Activated CD4-positive, alpha-beta T cell treated with anti-CD3 and anti-CD28 coated beads, Interleukin-2, amount 10 ng/mL, durations not matched to agents 7 days and 5 days (primary cell): ENCODE measurements at places on chromosomes 2 and 18. TPM values are rescaled to one million over a fixed set of nuclear protein-coding genes. Genes with fewer than 3 reads are reported as not detected.
A peak's percentile ranks its signal among the peaks of the same experiment; 100 is the strongest.

- no peak overlapping the region for H3K27ac ChIP-seq
- H3K4me1 ChIP-seq: no peaks in the 10 kb centered on the region
- no peaks in the 10 kb centered on the region for H3K27me3 ChIP-seq
Observed at GRCh38 chr2:194591192-194591591, 1065.8 kb upstream of the SLC39A10 start.

DNA sequence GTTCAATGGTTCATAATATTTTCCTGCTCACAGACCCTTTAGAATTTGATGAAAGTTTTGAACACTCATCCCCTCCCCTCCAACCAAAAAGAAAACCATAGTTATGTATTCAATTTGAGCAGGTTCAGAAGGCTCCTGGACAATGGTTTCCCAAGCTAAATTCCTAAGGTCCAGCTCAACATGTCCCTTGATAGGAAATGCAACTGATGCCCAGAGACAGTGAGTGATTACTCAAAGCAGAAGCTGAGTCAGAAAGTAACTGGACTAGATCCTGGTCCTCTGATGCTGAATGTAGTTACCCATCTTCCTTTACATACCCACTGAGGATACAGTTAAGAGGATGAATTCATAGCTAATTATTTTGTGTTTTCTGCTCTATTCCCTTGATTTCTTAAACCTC, 218.9 kb upstream of the NCKAP5 start:
- no peaks in the 10 kb centered on the region for H3K4me1 ChIP-seq
- no peak for DNase-seq
- no peaks in the 10 kb centered on the region for H3K36me3 ChIP-seq
- no peak overlapping the region for H3K27ac ChIP-seq
- H3K27me3 ChIP-seq: no peaks in the 10 kb centered on the region

DNA sequence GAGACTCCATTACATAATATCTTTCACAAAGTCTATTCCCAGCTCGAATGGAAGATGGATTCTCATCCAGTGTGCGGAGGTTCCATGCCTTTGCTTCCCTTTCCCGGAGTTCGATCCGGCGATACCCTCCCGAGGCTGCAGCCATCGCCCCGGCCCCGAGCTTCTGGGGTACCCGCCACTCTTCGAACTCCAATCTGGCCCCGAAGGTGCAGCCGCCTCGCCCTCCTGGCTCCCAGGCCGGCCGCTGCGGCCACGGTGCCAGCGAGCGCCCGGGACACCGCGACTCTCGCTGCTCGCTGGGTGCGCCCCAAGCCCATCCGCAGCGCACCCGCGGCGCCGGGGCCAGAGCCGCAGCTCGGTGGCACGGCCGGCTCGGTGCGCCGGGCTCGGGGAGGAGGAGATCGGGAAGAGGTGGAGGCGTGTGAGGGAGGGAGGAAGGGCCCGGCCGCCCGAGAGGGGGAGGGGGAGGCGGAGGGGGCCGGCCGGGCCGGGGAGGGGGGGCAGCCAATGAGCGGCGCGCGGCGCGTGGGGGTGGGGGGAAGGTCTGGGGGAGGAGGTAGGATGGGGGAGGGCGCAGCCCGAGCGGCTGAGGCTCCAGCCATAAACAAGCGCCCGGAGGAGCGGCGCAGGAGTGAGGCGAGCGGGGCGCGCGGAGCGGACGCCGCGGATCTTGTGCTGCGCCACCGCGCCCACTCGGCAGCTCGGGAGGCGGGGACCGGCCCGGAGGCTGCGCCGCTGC, at the start of gene CRIM1:
TSS of gene CRIM1 (plus strand) at position 628 of the 739 bp plus-strand sequence. CDS start 515 bp downstream, outside the sequence.
- H3K36me3 ChIP-seq: no peaks in the 10 kb centered on the region
- peaks cover 23% of the 10 kb centered on the region for H3K4me1 ChIP-seq
- peaks cover 63% of the 10 kb centered on the region for H3K27me3 ChIP-seq
- peak within 1 kb of the TSS; percentile 21 for H3K27ac ChIP-seq
- peak within 1 kb of the TSS; percentile 66 for H3K4me3 ChIP-seq

- DNase-seq: no peak
- H3K36me3 ChIP-seq: no peaks in the 10 kb centered on the region
- H3K27ac ChIP-seq: no peak overlapping the region
- H3K4me1 ChIP-seq: peaks cover 2% of the 10 kb centered on the region
- no peak overlapping the region for H3K4me3 ChIP-seq
- peaks cover 1% of the 10 kb centered on the region for H3K27me3 ChIP-seq
Observed at GRCh38 chr18:23593720-23594119, 7.4 kb upstream of the NPC1 start.

SKA1 gene
- total RNA-seq: 51.4 TPM

HS6ST1 gene
- 8.4 TPM for total RNA-seq
